ENCODE measurements at places on chromosomes 5 and 9.
A peak's percentile ranks its signal among the peaks of the same experiment; 100 is the strongest.

DNA sequence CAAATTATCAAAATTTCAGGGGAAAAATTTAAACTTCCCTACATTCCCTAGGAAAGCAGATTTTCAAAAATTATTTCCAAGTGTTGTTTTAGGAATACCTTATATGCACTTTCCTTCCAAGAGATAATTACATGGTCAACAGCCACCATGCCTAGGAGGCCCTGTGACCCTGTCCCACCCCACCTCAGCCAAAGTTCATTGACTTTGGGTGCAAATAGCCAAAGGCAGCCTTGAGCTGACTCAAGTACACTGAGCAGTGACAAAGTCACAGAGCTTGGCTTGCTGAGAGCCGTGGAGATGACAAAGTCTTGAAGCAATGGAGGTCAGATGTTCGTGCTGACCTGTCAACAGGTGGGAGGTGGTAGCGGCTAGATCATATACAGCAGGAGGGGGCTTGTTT, 24.3 kb upstream of the FBP1 start:
- no peak for DNase-seq

GRCh38 chr9:91043056-91043810, 241.6 kb downstream of the SYK start:
- DNase-seq: no peak

GRCh38 chr9:131320031-131320685, 30.6 kb downstream of the PLPP7 start:
- DNase-seq: no peak

DNA sequence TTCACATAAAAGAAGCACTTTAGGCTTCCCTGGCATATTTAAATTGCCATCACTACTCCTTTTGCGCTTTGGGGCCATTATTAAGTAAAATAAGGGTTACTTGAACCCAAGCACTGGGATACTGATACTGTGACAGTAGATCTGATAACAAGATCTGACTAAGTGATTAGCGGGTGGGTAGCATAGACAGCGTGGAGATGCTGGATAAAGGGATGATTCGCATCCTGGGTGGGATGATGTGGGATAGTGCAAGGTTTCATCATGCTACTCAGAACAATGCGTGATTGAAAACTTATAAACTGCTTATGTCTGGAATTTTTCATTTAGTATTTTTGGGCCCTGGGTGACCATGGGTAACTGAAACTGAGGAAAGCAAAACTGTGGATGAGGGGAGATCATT, 75.1 kb downstream of the PTTG1 start:
- no peak for DNase-seq

DNA sequence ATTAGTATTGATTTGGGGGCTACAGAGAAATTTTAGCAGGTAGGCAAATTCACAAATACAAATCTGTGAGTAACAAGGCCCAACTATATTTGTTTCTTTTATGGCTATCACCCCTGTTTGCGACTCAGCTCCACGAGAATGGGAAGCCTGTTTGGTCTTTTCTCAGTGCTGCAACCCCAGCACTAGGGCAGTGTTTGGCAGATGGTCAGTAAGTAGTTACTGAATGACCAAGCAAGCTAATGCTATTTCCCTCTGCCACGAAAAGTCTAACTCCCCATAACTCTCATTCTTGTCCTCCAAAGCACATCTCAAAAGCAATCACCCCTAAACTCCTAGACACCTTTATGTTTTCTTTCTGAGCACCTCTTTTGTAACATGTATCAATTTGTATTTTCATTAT, 245.6 kb downstream of the DNAH5 start:
- no peak for DNase-seq

DNA sequence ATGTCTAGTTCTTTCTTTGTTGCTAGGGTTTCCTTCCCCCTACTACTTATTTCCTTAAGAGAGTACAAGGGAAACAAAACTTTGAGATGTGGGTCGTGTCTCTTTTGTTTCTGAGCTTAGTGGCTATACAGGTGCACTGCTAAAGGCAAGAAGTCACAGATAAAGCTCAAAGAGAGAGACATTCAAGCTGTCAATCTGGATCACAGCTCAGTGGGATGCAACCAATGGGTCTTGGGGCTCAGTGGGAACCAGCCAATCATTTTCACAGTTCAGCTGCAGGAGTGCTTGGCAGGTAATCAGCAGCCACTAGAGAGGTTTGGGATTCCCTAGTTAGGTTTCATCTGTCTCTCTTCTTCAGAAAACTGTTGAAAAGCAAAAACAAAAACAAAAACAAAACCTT, 135.4 kb upstream of the SGCD start:
- no peak for DNase-seq

- peak; percentile 48 for DNase-seq
Measured at GRCh38 chr5:179731791-179732411, 721 bp upstream of the MAML1 start.

DNA sequence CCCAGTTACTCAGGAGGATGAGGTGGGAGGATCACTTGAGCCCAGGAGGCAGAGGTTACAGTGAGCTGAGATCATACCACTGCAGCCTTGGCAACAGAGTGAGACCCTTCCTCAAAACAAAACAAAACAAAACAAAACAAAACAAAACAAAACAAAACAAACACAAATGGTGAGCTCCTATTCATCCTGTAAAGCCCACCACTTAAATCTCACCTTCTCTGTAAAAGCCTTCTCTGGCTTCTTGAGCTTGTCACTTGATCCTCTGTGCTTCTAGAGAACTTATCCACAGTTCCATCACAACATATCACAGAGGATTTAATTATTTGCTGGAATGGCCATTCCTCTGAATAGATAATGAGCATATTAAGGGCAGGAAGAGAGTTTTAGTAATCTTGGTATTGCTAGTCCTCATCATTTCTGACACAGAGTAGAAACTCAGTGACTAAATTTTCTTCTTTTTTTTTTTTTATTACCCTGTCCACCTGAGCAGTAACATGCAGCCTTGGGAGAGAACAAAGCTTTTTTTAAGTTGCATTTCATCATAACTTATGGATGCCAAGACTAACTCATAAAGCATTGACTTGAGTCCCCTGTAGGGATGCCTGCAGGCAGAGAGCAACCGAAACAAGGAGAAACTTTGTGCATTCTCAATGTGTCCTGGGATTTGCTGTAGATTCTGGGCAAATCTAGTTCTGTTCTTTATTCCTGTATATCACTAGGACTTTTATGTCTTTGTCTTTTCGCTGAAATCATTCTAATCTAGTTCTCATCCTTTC, 13.0 kb upstream of the HSPA9 start:
- no peak for DNase-seq

- DNase-seq: peak; percentile 82
Measured at GRCh38 chr9:79858508-79858907, 286.7 kb downstream of the TLE4 start.

DNA sequence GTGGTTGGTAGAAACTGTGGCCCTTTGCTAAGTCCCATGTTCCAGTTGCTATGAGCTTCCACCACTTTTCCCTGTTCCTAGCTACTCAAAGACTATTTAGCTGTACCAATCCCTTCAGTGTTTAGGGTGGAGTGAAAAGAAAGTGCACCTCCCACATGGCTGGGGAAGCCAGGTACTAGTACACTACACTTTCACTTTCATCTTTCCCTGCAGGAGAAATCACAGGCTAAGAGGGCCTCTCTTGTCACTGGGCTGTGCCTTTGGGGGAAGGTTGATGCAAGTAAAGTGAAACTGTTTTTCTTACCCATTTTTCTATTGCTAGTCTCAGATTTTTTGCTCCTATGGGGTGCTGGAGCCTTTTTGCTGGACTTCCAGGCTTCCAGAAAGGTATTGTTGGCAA, 33.5 kb upstream of the CKS2 start:
- DNase-seq: no peak

DNA sequence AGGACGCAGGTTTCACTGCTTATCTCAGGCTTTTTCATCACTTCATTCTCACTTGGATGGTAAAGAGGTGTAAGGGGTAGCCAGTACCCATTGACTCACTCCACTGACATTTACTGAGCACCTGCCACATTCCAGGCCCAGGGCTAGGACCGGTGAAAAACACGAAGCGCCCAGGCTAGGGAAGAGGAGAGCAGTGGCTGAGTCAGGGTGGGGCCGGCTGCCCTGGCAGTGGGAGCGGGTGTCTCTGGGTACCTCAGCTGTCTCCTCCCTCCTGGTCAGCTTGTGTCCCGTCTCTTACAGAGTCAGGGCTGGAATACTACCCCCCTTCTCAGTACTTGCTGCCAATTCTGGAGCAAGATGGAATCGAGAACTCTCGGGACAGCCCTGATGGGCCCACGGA, 22.2 kb downstream of the LRSAM1 start:
- no peak for DNase-seq

- no peak for DNase-seq
Measured at GRCh38 chr5:96148376-96148775, 186.7 kb upstream of the ELL2 start.

GRCh38 chr9:70232476-70232875, 26.3 kb upstream of the SMC5 start:
- no peak for DNase-seq

DNA sequence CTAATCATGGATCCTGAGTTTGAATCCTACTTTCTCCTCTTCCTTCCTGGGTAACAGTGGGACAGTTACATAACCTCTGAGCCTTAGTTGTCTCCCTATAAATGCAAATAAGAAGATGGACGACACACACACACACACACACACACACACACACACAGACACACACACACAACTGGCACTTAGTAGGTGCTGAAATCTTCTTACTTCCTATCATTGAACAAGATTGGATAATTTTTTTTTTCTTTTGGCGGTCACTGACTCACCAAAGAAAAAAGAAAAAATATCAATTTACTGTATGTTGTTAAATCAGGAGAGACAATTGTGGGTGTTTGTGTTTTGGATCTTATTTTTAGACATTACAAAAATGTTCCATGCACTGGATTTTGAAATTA, 28.4 kb upstream of the TNFSF8 start:
- no peak for DNase-seq

GRCh38 chr9:4117835-4118610, 181.8 kb downstream of the GLIS3 start:
- no peak for DNase-seq

DNA sequence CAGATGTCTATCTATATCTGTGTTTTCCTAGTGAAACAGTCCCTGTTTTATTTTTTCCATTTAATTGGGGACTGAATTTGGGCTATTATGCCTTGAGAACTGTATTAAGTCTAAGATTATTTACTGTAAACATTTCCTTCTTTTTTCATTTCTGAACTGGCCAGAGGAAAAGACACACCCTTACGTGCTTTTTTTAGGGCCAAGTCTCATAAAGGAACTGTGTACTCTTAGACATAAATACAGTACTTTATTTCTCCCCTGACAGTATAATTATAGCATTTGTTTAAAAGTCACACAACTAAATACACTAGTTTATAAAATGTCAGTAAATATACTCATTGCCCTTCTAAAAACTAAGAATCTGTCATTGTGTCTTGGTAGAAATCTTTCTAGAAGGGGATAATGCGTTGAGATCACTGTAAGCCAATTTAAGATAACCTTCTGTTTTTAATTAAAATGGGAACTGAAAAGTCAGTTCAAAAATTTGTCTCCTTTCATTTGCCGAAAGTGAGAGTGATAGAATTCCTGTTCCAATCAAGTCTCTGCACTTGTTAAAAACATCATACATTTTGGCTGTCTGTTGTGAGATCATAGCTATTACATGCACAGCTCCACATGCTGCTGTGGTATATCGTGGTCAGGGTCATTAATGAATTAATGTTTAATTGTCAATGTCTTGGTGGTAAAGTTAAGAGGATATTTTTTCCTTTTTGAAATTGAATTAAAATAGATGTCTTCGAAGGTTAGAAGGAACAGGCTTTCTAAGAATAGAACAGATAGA, 132.1 kb downstream of the FOCAD start:
- no peak for DNase-seq

DNA sequence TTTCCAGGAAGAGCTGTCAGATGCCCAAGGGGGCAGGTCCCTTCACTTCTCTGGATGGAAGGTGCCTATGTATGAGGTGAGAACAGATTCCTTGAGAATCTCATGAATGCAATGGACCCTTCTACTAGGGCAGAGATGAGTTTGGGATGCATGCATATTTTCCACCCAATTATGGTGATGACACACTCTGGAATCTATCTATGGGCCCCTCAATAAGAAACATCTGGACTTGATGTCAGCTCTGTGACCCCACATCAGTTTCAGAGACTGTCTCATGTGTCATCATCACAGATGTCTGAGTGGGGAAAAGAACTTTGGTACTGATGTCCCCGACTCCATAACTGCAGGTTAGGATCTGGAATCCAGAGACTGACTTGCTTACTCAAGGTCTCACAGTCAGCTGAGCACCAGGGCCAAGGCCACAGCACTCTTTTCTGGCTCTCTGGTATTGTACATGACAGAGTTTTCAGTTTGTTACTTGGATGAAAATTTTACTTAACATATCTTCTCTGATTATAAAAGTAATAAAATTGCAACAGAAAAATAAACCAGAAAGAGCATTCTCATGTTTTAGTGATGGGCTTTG, 177.0 kb downstream of the DCP2 start:
- DNase-seq: no peak

DNA sequence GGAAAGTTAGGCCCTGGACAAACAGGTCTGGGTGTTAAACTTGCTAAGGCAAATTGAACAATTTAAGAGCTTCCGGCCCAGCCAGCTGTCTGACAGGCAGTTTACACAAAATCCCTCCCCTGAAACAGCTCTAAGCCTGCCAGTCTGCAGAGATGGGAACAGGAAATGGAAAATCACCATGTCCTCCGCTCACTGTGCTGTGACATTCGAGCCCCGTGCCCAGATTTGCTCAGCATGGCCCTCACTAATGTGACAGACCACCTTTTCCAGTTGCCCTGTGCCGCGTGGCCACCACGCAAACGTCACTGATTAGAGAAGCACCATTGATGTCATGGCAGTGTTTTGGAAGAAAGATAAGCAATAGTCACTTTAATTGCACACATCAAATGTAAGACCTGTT, 41.0 kb downstream of the CCNJL start:
- DNase-seq: no peak

- DNase-seq: no peak
Measured at GRCh38 chr5:169874621-169875020, 105.7 kb downstream of the INSYN2B start.

DNA sequence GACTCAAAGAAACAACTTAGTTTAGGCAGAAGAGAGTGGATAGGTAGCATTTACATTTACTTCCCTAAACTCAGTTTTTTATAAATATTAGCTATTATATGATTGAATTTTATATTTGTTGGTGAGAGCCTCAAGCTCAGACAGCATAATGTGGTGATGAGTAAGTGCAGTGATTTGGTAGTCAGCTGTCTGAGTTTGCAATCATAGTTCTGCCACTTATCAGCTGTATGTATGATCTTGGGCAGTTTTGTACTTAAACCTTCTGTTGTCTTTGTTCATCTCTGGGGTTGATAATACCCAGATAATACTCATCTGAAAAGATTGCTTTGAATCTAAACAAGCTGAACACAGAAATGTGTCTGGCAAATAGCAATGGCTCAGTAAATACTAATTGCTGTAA, 108.8 kb downstream of the ANXA1 start:
- DNase-seq: no peak

- DNase-seq: no peak
Measured at GRCh38 chr5:134005417-134006061, 764 bp upstream of the VDAC1 start.

DNA sequence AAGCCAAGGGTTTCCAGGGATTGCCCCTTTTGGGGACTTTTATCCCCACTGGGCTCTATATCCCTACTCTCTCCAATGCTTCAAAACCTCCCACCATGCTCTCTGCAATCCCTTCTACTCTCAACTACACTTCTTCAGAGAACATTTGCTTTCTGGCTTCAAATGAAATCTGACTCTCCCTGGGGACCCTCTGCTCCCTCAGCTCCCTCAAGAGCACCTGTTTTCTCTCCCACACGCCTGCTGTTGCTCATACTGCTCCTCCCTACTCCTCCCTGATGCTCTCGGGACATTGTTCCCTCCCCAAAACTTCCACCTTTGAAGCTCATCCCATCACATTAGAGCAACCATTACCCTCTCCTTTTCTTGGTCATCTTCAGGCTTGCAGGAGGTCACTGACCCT, 344.9 kb downstream of the CDK5RAP2 start:
- no peak for DNase-seq
